ENCODE measurements at places on chromosomes 5 and 9. TPM values are rescaled to one million over a fixed set of nuclear protein-coding genes. Genes with fewer than 3 reads are reported as not detected.

The DDX4 gene
- total RNA-seq = not detected

The ZBED3 gene
- 14.8 TPM for total RNA-seq

GRCh38 chr5:178470760-178471025 is 119.5 kb downstream of the COL23A1 start:
- no peak for DNase-seq

DNA sequence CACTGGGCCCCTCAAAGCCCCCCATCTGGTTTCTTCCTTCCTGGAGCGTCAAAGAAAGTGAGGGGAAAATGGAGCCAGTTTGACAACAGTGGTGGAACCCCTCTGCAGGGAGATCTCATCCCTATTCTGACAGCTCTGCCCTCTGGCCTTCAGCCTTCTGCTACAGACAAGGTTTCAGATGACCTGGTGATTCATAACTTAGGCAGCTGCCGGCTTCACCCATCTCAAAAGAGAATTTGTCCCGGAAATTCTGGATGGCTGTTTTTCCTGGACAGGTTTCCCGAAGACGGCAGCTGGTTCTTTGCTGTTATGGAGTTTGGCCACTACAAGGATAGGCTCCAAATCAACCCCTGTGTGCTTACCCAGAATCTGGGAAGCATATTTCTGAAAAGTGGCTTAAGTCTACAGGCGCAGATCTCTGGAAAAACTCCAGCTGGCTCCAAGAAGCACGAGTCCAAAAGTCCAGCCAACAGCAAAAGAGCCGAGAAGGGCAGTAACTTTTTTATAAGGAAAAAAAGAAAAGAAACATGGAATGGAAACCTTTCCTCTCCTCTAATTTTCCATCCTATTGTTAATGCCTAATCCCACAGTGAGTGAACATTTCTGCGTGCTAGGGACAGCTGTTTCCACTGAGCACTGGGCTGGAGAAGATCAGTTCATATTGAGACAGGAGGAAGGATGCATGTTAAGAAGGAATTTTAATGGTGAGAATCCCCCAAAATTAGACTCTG is 54.5 kb downstream of the ZNF366 start:
- DNase-seq = no peak
